ENCODE measurements at places on chromosomes 16 and 17. TPM values are rescaled to one million over a fixed set of nuclear protein-coding genes. Genes with fewer than 3 reads are reported as not detected.
A peak's percentile ranks its signal among the peaks of the same experiment; 100 is the strongest.

The ABCC12 gene
- under 0.01 TPM for total RNA-seq

The NHERF1 gene
- 3.8 TPM for total RNA-seq

The RASL10B gene
- total RNA-seq: 3.6 TPM

The CCL14 gene
- not detected for total RNA-seq

The NEUROD2 gene
- not detected for total RNA-seq

The HSD17B2 gene
- total RNA-seq: 0.18 TPM

The DRC3 gene
- 0.72 TPM for total RNA-seq

GRCh38 chr16:24936151-24936550 lies 79.0 kb downstream of the ARHGAP17 start:
- no peaks in the 10 kb centered on the region for H3K4me1 ChIP-seq
- peak; percentile 6 for DNase-seq
- H3K4me3 ChIP-seq: no peak overlapping the region
- no peaks in the 10 kb centered on the region for H3K27me3 ChIP-seq

GRCh38 chr16:78286065-78286464 lies 186.6 kb downstream of the WWOX start:
- no peaks in the 10 kb centered on the region for H3K36me3 ChIP-seq
- H3K4me3 ChIP-seq: no peak overlapping the region
- no peaks in the 10 kb centered on the region for H3K27me3 ChIP-seq
- H3K4me1 ChIP-seq: no peaks in the 10 kb centered on the region

- peaks cover 14% of the 10 kb centered on the region for H3K4me1 ChIP-seq
- no peaks in the 10 kb centered on the region for H3K27me3 ChIP-seq
- peak; percentile 55 for DNase-seq
- peak overlapping the region; percentile 73 for H3K4me3 ChIP-seq
- no peak overlapping the region for H3K27ac ChIP-seq
These were observed 2.1 kb downstream of the HES7 start for GRCh38 chr17:8121681-8122421.

DNA sequence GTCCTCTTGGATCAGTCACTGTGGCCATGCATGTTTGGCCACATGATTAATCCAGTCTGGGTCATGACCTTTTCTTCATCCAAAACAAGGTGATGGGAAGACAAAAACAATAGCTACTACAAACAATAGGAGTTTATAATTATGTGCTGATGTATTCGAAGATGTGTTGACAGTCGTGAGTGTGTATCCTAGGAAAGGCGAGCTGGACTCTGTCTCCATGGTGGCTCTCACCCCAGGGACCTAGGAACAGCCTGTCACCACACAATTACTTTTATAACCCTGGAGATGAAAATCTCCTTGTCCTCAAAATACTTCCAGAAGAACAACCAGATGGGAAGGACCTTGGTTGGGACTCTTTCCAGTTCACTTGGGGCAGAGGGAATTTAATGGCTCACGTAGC lies 9.8 kb upstream of the PLK1 start:
- H3K4me1 ChIP-seq: peaks cover 29% of the 10 kb centered on the region
- DNase-seq: no peak
- no peak overlapping the region for H3K4me3 ChIP-seq
- H3K27me3 ChIP-seq: no peaks in the 10 kb centered on the region
- H3K36me3 ChIP-seq: peaks cover 38% of the 10 kb centered on the region

GRCh38 chr16:83400234-83400633 lies 407.5 kb upstream of the HSBP1 start:
- no peaks in the 10 kb centered on the region for H3K36me3 ChIP-seq
- H3K27me3 ChIP-seq: no peaks in the 10 kb centered on the region
- DNase-seq: no peak
- no peak overlapping the region for H3K4me3 ChIP-seq
- peaks cover 2% of the 10 kb centered on the region for H3K4me1 ChIP-seq
- no peak overlapping the region for H3K27ac ChIP-seq

DNA sequence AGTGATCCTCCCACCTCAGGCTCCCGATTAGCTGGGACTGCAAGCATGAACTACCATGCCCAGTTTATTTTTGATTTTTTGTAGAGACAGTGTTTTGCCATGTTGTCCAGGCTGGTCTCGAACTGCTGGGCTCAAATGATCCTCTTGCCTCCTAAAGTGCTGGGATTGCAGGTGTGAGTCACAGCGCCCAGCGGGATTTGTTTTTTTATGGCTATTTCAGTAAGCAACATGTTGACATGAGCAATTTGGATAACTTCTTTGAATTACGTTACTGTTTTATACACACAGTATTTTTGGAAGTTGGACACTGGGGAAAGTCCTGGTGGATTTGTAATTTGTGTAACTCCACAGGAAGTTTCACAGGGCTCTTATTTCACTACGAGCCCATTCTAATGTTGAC lies 18.5 kb upstream of the RHOT1 start:
- H3K36me3 ChIP-seq: no peaks in the 10 kb centered on the region
- 0 out of 2 replicates have a peak, but pooled peaks cover 2% of the 10 kb centered on the region for H3K4me1 ChIP-seq
- peak; percentile 38 for DNase-seq
- H3K27me3 ChIP-seq: peaks cover 11% of the 10 kb centered on the region
- no peak overlapping the region for H3K27ac ChIP-seq

DNA sequence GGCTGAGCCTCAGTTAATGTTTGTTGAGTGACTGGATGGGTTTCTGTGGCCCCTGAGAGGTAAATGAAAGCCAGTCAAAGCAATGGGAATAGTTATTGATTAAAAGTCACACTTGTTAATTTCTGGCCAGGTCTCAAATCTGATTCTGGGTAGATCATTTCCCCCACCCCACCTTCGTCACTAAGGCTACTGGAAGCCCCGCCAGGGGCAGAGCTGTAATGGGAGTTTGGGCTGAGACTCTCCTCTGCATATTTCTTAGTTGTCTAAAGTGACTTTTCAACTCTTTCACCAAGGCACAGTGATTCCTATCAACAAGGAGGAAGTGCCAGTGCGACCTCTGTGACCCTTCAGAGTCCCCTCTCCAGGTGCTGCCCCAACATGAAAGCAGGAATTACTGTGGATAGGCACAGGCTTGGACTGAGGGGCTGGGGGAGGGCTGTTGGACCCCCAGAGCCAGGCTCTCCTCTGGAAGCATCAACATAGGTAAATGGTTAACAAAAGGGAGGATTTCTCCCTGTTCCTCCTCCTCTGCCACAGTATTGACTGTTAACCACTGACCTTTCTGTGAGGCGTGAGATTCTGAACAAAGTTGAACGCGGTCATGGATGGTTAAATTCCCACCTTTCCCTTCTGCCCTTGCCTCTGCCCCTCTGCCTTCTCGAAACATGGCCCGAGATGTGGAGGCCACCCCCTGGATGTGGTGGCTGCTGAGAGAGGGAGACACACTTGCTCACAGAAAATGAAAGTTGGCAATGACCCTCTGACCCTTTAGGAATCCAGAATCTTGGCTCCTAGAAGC lies 20.8 kb upstream of the TBX2 start:
- H3K36me3 ChIP-seq: no peaks in the 10 kb centered on the region
- no peak overlapping the region for H3K4me3 ChIP-seq
- H3K27me3 ChIP-seq: no peaks in the 10 kb centered on the region
- H3K4me1 ChIP-seq: peaks cover 3% of the 10 kb centered on the region

GRCh38 chr17:33023790-33024189 lies 32.1 kb downstream of the SPACA3 start:
- no peak overlapping the region for H3K27ac ChIP-seq
- no peak for DNase-seq
- no peaks in the 10 kb centered on the region for H3K36me3 ChIP-seq
- H3K4me3 ChIP-seq: no peak overlapping the region
- peaks cover 12% of the 10 kb centered on the region for H3K27me3 ChIP-seq
- no peaks in the 10 kb centered on the region for H3K4me1 ChIP-seq

GRCh38 chr17:80122026-80122575 lies 20.7 kb downstream of the GAA start:
- H3K36me3 ChIP-seq: peaks cover 3% of the 10 kb centered on the region
- no peak overlapping the region for H3K4me3 ChIP-seq
- peaks cover 6% of the 10 kb centered on the region for H3K4me1 ChIP-seq
- H3K27ac ChIP-seq: no peak overlapping the region
- DNase-seq: no peak
- no peaks in the 10 kb centered on the region for H3K27me3 ChIP-seq

DNA sequence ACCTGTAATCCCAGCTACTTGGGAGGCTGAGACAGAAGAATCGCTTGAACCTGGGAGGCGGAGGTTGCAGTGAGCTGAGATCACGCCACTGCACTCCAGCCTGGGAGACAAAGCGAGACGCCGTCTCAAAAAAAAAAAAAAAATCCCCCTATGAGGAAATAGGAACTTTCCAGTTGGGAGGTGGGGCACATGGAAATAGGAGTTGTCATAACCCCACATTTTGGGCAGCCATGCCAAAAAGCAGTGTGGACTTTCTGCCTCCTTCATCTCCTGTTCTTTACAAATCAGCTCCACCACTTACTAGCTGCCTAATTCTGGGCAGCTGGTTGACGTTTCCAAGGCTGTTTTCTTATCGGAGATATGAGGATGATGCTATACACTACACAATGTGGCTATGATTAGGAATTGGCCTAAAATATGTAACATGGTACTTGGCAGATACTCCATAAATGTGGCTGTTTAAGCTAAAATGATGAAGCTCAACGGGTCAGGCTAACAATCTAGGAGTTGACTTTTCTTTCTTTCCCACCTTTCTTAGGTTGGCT lies 21.5 kb upstream of the CCL5 start:
- H3K36me3 ChIP-seq: no peaks in the 10 kb centered on the region
- DNase-seq: no peak
- H3K4me1 ChIP-seq: no peaks in the 10 kb centered on the region
- H3K4me3 ChIP-seq: no peak overlapping the region
- H3K27ac ChIP-seq: no peak overlapping the region
- H3K27me3 ChIP-seq: peaks cover 4% of the 10 kb centered on the region

- peaks cover 6% of the 10 kb centered on the region for H3K36me3 ChIP-seq
- peak overlapping the region; percentile 90 for H3K27ac ChIP-seq
- peak; percentile 97 for DNase-seq
- no peaks in the 10 kb centered on the region for H3K27me3 ChIP-seq
- peaks cover 42% of the 10 kb centered on the region for H3K4me1 ChIP-seq
- peak overlapping the region; percentile 8 for H3K4me3 ChIP-seq
These were observed 3.4 kb downstream of the MAP2K3 start for GRCh38 chr17:21287703-21288449.

- H3K27me3 ChIP-seq: no peaks in the 10 kb centered on the region
- no peak overlapping the region for H3K4me3 ChIP-seq
- peak; percentile 19 for DNase-seq
- peaks cover 18% of the 10 kb centered on the region for H3K36me3 ChIP-seq
- H3K4me1 ChIP-seq: peaks cover 1% of the 10 kb centered on the region
These were observed 47.9 kb downstream of the RAB11FIP3 start for GRCh38 chr16:473046-474043.

- H3K4me1 ChIP-seq: no peaks in the 10 kb centered on the region
- DNase-seq: no peak
- H3K36me3 ChIP-seq: no peaks in the 10 kb centered on the region
- no peak overlapping the region for H3K4me3 ChIP-seq
- H3K27ac ChIP-seq: no peak overlapping the region
These were observed 21.9 kb downstream of the TPSD1 start for GRCh38 chr16:1277617-1278282.

DNA sequence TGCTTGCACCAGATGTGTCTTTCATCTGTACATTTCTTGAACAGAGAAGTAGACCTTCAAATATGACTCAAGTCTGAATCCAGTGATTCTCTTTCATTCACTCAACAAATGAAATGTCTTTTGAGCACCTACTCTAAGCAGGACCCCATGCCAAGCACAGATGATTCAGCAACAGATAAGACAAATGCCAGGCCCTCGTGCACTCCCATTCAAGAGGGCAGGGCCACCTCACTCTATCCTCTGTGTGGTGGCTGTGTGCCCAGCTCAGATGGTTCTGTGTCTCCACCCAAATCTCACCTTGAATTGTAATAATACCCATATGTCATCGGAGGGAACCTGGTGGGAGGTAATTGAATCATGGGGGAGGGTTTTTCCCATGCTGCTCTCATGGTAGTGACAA lies 74.1 kb upstream of the NKD1 start:
- H3K4me1 ChIP-seq: no peaks in the 10 kb centered on the region
- no peak for DNase-seq
- no peak overlapping the region for H3K27ac ChIP-seq
- peaks cover 7% of the 10 kb centered on the region for H3K27me3 ChIP-seq
- no peak overlapping the region for H3K4me3 ChIP-seq

Measured in IMR-90 (cell line).